ENCODE measurements at places on chromosomes 2 and 18.

GRCh38 chr2:69013142-69013839 lies at the start of gene ANTXR1:
TSS of gene ANTXR1 (plus strand) at chr2:69013179. CDS start at chr2:69013500, 321 bp downstream.
- peak; percentile 78 for DNase-seq

GRCh38 chr2:191383486-191383885 lies 138.3 kb downstream of the MYO1B start:
- DNase-seq: no peak

GRCh38 chr2:44652701-44653100 lies 288.8 kb upstream of the SIX3 start:
- no peak for DNase-seq

DNA sequence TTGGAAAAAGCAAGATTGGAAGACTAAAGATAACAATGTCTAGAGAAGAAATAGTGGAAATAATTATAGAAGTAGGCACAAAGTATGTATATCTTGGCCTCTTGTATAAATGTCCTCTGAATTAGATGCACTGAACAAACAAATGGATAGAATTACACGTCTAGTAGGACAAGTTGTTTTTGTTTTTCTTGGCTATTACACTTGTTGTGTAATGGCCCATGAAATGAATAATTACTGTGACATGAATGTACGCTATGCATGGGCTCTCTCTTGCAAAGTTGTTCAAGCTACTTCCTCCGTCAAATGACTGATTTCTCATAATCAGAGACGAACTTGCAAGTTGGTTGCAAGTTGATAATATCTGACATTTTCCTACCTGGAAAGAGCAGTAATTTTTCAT lies 126.2 kb downstream of the PDE1A start:
- DNase-seq: no peak

DNA sequence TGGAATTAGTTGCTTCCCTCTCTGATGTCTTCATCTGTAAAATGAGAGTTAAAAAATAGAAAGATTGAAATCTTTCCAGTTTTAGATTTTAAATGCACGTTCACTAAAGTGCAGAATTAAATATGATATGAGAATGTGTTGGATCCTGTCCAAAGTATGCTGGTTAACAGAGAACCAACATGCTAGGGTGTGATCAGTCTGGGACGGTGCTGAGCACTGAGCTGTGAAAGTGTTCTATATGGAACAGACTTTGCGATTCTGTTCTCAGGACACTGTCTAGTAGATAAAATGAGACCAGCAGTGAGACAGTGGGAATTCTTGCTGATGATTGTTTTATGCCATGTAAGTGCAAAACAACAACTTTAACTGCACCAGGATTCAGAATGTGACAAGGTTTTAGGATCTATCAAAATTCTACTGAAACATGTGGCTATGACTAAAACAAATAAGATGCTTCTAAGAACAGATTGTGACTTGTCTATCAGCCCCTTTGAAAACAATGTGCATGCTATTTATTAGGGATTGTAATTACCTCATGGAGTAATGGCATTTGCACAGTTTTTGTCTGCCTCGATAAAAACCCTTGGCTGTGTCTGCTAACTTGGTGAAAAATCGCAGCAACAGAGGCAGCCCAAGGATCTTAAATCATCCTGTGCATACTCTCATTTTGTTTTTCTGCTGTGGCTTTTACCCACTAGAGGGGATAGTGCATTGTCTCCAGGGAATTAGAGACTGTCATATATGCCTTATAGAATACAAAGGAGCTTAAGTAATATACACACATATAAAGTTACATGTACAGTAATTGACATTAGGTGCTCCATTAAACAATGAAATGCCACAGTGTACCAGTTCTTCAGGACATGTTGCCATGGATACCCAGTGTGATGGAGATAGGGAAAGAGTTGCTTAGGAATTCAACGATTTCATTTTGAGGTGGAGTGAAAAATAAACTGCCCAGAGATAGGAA lies 55.1 kb downstream of the MAP3K20 start:
- DNase-seq: no peak

DNA sequence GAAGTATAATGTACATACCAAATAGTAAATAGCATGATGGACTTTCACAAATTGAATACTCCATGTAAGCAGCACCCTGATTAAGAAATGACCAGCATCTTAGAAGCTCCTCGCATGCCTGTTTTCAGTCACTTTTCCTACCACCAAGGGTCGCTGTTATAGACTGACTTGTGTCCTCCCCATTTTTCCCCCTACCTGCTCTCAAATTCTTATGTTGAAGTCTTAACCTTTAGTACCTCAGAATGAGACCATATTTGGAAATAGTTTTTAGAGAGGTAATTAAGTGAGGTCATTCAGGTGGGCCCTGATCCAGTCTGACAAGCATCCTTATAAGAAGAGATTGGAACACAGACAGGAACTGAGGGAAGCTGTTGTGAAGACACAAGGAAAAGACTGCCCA lies 125.9 kb downstream of the LYPD6 start:
- DNase-seq: no peak

GRCh38 chr2:118148133-118148532 lies 59.9 kb downstream of the INSIG2 start:
- no peak for DNase-seq

DNA sequence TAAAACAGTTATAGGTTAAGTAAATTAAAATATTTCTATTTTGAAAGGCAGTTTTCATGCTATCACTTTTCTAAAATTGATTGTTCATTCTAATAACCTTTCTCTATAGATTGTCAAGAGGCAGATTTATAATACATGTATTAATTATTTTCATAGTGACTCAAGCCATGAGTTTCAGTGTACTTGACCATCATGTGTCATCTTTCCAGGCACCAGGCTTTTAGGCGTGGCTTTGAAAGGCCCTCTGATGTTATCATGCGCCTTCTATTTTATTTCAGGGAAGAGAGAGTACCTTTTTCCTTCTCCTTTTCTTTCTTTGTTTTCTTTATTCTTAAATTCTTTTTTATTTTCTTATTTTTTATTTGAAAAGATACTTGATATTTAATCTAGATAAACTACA lies 128.3 kb upstream of the ETAA1 start:
- peak; percentile 74 for DNase-seq

- peak; percentile 77 for DNase-seq
These were observed 48.6 kb upstream of the RAPH1 start for GRCh38 chr2:203583701-203584100.

GRCh38 chr2:149027590-149028250 lies 10.8 kb upstream of the LYPD6B start:
- no peak for DNase-seq

GRCh38 chr18:78496079-78496478 lies 483.5 kb upstream of the SALL3 start:
- no peak for DNase-seq

DNA sequence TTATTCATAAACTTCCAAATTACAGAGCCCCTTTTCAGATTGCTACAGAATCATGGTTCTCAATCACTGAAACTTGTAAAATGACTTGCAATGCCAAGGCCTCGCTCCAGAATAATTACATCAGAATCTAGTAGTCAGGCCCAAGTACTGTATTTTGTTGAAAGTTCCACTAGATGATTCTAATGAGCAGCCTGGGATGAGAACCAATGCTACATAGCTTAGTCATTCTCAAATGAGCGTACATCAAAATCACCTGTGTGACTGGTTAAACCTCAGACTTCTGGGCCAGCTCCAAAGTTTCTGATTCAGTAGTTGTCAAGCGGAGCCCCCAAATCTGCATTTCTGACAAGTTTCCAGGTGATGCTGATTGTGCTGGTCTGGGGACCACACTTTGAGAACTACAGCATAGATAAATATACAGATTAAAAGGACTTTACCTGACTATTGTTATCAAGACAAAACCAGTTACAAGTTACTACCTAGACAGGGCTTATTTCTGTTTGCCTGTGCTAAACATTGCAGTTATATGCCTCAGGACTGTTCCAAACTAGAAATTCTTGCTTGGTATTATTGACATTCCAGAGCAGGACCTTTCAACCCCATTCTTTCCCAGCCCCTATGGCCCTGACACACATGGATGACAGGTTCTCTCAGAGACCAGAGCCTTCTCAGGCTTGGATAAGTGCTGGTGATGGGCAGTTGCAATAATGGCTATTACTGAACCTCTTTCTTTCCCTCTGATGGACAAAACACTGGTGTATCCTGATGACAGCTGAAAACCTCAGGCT lies 83.1 kb downstream of the UPP2 start:
- DNase-seq: peak; percentile 25

DNA sequence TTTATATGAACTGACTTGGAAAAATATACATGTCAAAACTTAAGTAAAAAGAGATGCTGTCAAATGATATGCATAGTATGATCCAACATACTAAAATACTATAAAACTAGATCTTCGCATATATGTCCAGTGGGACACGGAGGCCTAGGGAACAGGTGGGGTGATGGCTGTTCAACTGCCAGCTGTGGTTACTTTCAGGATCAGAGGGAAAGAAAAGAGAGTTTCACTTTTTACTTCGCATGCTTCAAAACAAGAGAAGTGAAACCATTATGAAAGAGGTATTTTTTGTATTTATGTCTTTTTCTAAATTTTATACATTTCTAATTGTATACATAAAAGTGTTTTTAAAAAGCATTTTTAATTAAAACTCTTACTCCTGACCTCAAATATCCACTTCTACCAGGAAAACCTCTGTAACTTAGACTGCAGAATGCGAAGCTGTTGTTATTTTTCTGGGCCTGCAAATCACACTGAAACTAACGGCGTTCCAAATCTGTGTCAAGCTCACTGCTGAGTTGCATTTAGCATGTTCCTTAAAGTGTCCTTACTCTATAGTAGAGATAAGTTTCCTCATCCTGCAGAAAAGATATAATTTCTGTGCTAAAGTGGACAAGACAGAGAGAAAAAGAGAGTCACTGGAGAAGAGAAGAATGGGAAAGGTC lies 97.8 kb upstream of the SLC35G4 start:
- DNase-seq: no peak

- no peak for DNase-seq
These were observed 185.4 kb upstream of the FAM98A start for GRCh38 chr2:33784488-33784887.
